ENCODE measurements at places on chromosomes 5 and 9.

DNA sequence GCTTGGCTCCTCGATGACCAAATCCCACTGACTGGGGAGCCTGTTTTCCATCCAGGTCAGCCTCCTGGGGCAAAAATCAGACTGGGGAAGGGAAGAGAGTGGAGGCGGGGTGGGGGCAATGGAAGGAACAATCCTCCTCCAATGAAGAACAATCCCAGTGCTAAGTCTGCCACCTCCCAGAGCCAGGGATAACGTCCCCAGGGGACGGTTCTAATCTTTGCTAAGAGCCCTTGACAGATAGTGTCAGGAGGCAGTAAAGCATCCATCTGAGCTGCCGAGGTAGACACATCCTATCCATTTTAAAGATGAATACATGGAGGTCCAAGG lies 298.5 kb upstream of the MSX2 start:
- DNase-seq: no peak

DNA sequence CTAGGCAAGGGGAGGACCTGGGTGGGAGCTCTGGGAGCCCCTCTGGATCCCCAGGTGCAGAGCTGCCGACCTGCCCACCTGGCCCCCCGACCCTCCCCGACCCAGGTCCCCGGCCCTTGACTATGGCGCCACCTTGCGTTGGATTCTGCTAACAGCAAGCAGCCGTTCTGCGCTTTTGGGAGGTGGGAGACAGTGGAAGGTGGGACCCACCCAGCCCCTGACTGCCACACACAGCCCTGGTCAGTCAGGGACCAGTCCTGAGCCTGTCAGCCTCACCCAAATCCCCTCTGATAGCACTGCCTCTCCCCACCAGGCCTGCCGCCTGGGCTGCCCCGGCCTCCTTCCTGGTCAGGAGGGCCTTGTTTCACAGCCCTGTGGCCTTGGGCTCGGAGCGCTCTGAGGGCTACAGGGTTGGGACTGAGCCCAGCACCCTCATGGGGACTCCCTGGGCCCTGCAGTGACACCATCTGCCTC lies 77.9 kb downstream of the HMCN2 start:
- DNase-seq: no peak

- no peak for DNase-seq
These were observed 72.2 kb downstream of the CAMSAP1 start for GRCh38 chr9:135835131-135835530.

DNA sequence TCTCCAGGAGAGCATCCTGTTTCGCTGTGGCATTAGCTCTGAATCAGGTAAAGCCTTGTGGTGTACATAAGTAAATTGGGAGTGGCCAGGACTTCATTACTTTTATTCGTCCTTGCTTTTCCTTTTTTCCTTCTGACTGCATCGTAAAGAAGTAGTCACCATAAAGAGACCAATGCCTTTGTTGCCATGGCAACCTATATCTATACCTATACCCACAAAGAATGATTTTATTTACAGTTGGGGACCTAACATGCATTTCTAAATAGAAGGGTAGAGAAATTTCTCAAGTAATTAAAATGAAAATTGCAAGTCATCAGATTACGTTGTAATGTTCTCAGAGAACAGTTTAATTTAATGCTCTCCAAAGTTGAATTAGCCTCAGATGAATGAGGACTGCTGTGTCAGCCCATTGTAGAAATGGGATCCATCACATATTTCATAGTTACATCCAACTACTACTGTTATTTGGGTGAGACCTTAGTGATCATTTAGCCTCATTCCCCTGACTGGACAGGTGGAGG lies 18.6 kb downstream of the PTCD2 start:
- no peak for DNase-seq

DNA sequence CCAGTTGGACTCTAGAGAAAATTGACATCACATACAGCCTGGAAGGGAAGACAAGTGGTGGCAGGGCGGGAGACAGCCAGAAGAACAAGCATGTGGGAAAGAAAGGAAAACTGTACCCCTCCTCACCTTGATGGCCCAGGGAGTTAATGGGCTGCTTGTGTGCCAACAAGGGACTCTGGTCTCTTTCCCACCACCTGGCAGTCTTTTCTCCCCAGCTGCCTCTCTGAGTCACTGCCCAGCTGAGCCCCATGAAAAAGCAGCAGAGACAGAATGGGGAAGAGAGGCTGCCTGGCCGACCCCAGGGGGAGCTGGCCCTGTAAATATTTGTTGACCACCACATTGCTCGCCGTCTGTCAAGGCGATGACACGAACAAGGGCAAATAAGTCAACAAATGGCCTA lies 359.4 kb downstream of the ENC1 start:
- DNase-seq: no peak

DNA sequence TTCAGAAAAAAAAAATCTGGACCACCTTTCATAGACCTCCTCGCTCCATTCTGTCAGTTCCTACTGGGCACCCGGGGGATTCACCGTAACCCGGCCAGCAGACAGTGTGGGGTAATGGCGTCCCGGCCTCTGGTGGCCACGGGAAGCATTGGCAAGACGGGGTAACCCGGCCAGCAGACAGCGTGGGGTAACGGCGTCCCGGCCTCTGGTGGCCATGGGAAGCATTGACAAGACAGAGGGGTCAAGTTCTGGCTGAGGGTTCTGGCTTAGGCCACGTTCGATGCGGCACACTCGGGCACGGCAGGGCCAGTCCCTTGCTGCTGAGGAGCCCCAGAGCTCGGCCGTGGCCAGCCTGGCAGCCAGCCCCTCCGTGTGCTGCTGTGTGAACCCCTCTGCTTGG lies 116.2 kb upstream of the RAPGEF1 start:
- no peak for DNase-seq

GRCh38 chr9:78439190-78439865 lies 142.4 kb downstream of the PSAT1 start:
- peak; percentile 32 for DNase-seq

- no peak for DNase-seq
These were observed 338.9 kb upstream of the PANK3 start for GRCh38 chr5:168917947-168918600.

DNA sequence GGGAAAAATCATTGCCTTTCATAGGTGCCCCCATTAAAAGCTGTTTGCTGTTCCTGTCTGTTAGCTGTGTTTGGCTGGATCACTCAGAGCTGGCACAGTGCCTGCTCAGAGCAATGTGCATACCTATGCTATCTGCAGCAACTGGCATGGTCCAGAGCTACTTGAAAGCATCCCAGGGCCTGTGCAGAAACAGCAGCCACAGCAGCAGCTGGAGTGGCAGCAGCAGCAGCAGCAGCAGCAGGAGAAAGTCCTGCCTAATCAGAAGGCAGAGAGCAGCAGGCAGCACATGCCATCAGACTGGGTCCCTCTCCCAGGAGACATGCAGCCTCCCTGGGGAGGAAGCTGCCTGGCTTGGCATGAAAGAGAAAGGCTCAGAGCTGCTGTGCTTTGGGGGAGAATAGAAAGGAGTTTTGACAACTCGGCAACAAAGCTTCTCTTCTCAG lies 243.8 kb upstream of the WWC1 start:
- DNase-seq: no peak

DNA sequence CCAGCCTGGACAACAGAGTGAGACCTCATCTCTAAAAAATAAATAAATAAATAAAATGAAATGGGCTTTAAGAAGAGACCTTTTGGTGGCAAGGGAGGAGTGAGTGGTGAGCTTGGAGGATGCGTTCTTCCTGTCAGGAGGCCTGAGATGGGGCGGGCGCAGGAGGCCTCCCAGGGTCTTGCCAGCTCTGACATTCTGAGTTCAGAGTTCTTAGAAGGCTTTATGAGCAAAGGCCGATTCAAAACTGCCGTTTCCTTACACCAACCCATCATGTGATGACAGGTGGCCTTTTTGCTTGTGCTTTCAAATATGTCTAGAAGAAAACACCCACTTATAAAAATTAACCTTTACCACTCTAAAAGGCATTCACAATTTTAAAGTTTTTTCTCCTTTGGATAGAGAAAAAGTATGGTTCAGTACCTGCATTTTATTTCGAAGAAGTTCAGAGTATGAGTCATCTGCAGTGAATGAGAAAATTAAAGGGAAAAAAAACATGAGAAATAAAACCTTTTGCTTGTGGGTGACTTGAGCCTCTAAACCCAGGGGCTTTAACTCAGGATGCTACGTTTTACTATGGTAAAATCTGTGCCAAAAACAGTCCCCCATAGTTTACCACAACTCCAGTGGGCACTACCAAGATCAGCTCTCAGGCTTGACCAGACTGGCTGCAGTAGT lies 157.4 kb upstream of the OTULINL start:
- no peak for DNase-seq

DNA sequence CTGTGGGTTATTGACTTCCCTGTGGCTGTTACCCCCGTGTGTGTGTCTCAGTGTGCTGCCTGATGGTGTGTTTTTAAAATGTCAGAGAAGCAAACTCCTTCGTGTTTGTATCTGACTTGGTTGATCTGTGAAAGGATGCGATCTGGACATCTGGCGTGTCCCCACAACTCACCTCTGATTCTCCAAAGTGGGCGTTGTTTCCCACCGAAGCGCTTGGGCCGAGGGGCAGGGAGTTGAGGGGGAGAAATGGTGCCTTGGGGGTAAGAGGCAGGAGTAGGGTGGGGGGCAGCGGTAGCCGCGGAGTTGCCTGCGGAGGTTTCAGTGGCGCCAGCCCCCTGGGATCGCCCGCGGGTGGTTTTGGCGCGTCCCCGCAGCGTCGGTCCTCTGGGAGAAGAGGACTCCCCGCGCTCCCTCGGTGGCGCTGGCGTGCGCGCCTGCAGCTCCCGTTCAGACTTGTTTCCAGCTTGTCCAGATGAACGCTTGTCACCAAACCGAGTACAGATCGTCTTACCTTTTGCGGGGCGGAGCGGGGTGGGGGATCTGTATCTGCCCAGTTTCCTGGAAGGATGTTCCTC lies 1.1 kb downstream of the MAST4 start:
- DNase-seq: no peak

DNA sequence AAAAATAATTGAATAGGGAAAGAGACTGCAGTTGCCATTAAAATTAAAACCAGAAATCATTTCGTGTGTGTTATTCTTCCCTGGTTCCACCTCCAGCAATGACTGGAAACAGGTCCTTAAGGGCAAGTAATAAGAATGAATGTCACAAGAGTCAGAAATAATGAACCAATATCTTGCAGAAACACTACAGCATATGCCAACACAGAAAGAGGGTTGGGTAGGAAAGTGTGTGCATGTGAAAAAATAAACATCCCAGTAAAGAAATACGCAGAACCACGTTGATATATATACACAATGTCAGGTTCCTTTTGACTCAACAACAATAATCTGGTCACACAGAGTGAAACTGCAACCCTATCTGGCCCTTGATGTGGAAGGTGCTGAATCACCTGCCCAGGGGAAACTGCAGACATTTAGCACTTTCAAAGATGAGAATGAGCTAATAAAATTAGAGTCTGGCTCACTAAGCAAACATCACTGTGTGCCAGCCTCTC lies 15.0 kb downstream of the HMHB1 start:
- no peak for DNase-seq

GRCh38 chr5:175847503-175847902 lies 23.9 kb upstream of the CPLX2 start:
- DNase-seq: no peak

GRCh38 chr5:149510136-149510535 lies 41.1 kb downstream of the CSNK1A1 start:
- no peak for DNase-seq

- no peak for DNase-seq
These were observed 284.2 kb downstream of the NR3C1 start for GRCh38 chr5:143119291-143119769.

DNA sequence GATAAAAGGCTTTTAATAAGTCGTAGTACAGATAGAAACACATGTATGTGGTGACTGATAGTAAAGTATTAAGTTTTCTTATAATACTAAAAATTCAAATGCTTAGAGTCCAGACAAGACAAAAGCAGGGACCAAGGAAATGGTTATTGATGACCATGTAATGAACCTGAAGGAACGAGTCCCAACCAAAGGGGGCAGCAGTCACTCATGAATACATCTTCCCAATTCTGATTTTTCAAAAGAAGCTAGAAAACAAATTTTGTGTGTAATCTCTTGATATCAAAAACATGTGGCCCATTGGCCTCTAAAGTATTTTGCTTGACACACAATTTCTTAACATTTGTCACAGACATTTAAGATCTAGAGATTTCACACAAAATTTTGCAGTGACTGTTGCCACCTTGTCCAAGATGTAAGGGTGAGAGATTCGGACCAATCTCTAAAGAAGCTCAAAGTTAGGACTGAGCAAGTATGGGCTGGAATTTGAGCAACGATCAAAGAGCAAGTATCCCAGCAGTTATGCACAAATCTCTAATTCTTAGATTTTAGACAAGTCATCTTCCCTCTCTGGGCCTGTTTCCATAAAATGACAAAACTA lies 66.8 kb downstream of the ARL15 start:
- DNase-seq: peak; percentile 39

- DNase-seq: no peak
These were observed 90.9 kb downstream of the COL5A1 start for GRCh38 chr9:134732392-134733110.

DNA sequence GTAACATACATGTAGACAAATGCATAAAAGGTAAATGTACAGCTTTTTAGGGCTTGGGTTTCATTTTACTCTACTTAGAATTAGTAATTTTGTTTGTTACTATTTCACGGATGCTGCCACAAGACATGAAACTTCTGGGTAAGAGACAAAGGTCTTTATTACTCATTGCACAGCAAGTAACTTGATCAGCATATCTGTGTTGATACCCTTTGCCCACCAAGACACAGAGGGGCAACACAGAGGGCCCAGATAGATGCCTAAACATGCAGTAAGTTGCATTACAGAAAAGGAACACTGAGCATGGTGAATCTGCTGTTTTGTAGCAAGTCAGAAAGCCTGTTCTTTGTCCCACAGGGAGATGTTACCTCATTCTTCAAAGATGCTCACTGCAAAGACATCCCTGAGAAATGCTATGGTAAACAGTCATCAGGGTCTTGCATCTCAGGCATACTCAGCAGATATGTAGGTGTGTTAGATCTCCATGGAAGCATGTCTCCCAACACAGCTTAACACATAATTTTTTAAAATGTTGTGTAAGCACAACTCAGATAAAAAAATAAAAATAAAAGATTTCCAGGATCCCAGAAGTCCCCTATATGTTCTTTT lies 10.3 kb downstream of the ITGA2 start:
- DNase-seq: no peak

DNA sequence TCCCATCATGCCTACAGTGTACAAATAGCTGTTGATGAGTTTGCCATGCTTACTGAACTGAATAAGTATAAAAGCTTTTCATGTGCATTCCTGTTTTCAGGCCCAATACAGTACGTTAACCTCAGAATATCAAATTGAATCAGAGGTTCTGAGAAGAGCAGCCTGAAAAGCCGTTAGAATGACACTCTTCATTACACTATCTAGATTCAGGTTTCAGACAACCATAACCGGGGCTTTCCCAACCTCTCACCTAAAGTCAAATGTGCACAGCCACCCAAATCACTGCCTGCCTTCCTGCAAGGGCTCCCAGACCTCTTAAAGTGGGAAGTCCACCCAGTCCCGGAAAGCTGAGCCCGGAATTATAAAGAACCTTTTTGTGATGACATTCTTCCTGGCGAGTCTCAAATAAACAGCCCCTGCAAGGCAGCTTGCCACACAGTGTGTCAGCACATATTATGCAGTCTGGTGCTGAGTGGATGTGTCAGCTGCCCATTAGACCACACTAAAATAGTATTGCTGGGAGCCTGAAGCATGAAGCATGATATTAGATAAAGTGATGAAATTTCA lies 245.8 kb downstream of the TLE4 start:
- DNase-seq: no peak

- no peak for DNase-seq
These were observed 32.2 kb upstream of the ENHO start for GRCh38 chr9:34555002-34555348.
